Stomach (tissue), 19 donors: ENCODE measurements at places on chromosomes 7 and 10. TPM values are rescaled to one million over a fixed set of nuclear protein-coding genes. Genes with fewer than 3 reads are reported as not detected.

The IL15RA gene
- 34.2 TPM for total RNA-seq

GRCh38 chr7:83541187-83541960 lies 107.6 kb downstream of the SEMA3E start:
- no peak for DNase-seq

The GNGT1 gene
- total RNA-seq, result not detected

DNA sequence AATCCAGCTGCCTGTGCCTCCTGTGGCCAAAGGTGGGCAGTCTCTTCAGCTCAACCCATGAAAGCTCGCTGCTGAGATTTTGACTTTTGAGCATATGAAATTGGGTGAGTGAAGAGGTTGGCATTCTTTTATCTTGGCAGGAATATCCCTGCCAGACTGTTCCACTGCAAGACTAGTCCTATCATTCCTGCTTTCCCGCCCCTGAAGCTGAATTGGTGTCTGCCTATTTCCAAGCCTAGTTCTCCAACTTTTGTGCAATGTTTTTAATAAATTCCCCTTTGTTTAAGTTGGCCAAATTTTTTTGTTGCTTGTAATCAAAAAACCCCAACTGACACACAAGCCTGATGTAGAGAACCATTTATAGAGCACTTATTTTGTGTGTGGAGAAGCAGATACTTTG lies 34.8 kb upstream of the BICC1 start:
- DNase-seq, result no peak
